NCI-H1930 (cell line): ENCODE measurements at places on chromosomes 3 and 15.

DNA sequence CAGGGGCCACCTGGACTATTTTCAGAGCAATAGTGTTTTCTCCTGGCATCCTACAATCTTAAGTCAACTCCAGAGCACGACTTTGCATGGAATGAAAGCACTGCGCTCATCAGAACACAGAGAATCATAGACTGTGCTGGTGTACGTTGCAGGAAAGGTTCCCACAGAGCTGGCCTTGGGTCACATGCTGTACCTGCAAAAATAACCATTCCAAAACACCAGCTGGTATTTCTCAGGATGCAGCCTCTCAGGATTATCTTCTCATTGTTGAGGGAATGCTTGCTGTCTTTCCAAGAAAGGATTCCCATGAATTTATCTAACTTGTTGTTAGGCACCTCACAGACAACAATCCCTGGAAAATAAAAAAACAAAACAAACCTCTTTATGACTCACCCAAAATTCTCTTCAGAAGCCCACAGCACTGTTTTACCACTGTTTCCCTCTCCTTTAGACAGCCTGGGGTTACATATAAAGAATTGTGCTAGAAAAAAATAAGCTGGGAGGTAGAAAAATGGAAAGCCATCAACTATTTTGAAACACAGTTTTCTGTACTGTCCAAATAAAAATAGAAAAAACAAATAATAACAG, 131.7 kb downstream of the ATP8B4 start:
- DNase-seq, result no peak

DNA sequence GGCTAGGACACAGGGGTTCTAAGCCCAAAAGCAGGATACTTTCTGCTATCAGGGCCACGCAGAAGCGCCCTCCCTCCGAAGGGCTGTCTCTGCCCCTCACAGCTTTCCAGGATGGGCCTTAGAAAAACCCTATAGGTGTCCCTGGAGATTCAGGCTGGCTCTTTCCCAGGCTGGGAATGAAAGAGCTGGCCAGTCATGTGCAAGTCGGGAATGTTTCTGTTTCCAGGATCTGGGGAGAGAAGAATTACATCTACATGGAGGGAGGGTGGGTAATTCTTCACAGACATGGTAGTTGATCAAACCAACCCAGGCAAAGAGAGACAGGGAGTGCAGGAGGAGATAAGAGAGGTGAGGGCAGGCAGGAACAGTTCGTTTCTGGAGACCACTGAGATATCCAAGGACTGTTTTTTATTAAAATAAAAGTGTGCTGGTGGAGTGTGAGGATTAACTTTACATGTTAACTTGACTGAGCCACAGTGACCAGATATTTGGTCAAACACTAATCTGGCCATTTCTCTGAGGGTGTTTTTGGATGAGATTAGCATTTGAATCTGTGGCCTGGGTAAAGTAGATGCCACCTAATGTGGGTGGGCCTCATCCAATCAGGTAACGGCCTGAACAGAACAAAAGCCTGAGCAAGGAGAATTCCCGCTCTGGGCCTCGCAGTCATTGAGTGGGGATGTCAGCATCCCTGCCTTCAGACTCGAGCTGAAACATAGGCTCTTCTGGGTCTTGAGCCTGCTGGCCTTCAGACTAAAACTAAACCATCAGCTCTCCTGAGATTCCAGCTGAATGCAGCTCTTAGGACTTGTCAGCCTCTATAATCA, 15.3 kb downstream of the NUP210 start:
- no peak for DNase-seq

DNA sequence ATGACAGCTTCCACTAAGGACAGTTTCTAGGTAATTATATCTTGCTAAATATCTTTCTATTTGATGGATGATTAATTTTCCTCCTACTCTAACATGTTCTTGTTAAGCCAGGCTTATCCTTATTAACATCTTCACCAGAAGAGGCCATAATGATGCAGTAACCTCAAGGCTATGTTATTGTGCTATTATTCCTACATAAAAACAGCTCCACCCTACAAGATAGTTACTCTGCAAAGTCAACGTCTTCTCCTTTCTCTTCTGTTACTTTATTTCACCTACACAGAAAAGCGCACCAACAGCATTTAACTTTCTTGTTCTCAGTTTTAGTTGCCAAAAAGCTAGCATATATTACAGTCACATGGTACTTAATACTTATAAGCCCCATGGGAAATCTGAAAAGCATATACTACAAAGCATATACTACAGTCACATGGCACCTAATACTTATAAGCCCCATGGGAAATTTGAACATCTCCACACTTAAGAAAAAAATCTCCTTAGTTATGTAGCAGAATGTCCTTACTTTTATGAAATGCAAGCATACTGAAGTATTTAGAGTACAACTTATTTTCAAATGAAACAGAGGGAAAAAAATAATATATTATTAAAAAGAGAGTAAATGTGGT, 13.4 kb downstream of the ADAM10 start:
- no peak for DNase-seq

GRCh38 chr3:125121246-125122010, 65.6 kb upstream of the HEG1 start:
- DNase-seq, result no peak

- no peak for DNase-seq
These were observed 22.4 kb downstream of the NIPA1 start for GRCh38 chr15:22808761-22809280.

GRCh38 chr3:107106316-107106715, 270.9 kb upstream of the CCDC54 start:
- DNase-seq, result no peak

GRCh38 chr15:71207141-71207540, 91.9 kb downstream of the THSD4 start:
- peak; percentile 29 for DNase-seq

- no peak for DNase-seq
These were observed 18.4 kb downstream of the ZDHHC23 start for GRCh38 chr3:113966172-113966571.

GRCh38 chr3:46864061-46864881, 1.0 kb upstream of the MYL3 start:
- no peak for DNase-seq

GRCh38 chr3:51198477-51198876, 186.6 kb upstream of the MANF start:
- no peak for DNase-seq

GRCh38 chr15:25172691-25173090, 217.9 kb downstream of the SNRPN start:
- DNase-seq, result no peak

DNA sequence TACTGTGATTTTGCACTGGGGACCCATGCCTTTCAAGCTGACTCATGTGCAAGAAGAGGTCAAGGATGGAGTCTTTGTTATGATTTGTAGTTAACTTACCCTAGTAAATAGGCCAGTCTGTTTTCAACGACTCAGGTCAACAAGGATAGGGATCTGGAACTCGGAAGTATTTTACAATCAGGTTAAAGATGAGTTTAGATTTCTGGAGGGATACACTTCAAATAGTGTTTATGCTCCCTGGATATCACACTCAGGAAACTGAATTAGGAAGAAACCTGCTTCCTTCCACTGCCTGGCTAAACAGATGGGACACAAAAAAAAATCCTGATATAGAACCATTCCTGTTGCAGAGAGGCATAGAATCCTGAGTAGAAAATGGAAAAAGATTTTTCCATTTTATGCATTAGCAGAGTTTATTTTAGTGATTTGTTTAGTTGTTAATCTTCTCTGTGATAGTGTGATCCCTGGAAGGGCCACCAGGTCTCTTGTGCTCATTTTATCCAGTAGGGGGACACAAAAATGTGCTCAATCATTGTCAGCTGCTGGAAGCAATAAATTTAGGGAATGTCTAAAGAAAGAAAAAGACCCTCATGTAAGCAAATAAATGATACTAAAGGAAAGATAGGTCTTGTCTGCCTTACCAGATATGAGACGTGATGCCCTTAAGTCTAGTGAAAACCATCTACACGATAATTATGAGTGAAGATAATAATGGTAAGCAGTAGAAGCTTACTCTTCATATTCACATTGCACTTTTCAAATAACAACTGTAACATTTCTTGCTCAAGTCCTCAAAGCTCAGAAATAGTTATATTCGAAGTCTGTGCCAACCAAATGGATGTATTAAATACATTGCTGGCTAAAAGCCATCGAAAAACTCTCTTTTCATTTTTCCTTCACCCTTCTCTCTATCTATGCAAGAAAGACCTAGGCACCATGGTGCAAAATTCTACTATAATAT, 452.1 kb upstream of the KCNMB2 start:
- DNase-seq, result peak; percentile 37

DNA sequence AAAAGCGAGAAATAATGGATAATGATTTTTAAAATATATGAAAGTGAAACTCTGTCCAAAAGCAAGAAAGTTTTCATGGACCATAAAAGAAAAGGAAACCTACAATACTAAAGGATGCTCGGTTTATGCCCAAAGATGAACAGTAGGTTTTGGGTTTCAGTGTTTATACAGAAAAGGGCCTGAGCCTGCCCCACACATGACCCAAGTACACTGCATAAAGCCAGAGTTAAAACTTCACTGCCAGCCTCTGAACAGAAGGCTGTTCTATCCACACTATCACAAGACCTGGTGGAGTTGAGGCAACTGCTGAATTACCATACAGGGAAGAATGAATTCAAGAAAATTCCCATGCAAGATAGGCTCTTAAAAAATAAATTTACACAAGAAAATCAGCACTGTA, 165.2 kb downstream of the MECOM start:
- DNase-seq, result no peak

DNA sequence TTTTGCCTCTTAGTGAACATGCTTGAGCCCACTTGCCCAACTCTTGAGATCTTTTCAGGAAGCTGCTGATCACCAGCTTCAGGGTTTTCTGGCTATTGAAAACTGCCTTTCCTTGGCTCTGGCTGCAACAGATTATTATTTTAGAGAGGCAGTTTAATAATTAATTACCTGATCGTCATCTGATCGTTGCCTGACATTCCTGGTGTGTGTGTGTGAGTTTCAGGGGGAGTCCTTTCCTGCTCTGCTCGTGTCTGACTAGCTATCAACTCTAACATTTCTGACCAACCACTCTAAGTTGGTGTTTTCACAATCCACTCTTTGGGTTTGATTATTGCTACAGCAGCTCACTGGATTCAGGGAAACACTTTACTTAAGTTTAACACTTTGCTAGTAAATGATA, 84.3 kb upstream of the SPATA16 start:
- no peak for DNase-seq

- no peak for DNase-seq
These were observed 71.3 kb upstream of the ETV5 start for GRCh38 chr3:186180151-186180550.

DNA sequence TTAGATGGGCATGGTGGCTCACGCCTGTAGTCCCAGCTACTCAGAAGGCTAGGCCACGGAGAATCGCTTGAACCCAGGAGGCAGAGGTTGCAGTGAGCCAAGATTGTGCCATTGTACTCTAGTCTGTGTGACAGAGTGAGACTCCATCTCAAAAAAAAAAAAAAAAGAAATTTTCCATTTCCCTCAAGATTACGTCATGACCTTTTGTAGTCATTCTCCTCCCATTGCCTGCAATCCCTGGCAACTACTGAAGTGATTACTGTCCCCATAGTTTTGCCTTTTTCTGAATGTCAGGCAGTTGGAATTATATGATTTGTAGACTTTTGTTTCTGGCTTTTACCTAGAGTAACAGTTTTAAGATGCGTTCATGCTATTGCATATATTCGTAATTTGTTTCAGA, 28.0 kb downstream of the WDR76 start:
- no peak for DNase-seq

DNA sequence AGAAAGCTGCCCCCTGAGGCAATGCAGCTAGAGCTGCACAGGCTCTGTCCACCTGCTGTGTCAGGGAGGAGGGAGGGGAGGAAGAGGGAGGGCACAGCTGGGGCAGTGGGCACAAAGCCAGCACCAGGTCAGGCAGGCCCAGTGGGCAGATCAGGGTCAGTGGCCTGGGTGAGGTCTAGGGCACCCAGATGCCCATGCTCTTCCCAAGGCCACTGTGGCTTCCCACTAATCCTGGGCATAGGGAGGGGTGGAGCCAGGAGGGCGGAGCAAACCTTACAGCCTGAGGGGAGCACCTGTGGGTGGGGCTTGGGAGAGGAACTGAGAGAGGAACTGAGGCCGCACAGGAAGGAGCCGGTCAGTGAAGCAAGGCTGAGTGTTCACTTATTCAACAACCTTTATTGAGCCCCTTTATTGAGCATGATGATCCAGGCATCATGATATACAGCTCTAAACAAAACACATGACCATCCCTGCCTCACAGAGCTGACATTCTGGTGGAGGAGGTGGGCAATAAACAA, 55.0 kb downstream of the RHCG start:
- DNase-seq, result no peak

GRCh38 chr3:19334120-19334519, 185.8 kb downstream of the KCNH8 start:
- DNase-seq, result no peak

GRCh38 chr3:158845765-158846350, 44.0 kb downstream of the MFSD1 start:
- DNase-seq, result peak; percentile 16

DNA sequence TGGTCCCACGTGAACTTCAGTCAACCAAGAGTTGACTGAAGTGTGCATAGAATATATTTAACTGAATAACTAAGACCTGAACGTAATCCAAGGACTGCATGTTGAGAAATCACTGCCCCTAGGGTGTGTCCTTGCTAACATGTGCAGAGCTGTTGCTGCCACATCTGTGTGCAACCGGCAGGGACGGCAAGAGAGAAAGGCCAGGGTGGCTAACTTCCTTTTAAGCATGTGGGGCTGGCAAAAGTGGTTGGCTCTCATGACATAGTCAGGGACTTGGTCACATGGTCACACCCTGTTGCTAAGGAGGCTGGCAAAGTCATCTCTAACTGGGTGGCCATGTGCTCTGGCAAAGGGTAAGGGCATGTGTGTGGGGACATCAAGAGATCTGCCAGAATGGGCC, 52.4 kb downstream of the GASK1A start:
- no peak for DNase-seq

DNA sequence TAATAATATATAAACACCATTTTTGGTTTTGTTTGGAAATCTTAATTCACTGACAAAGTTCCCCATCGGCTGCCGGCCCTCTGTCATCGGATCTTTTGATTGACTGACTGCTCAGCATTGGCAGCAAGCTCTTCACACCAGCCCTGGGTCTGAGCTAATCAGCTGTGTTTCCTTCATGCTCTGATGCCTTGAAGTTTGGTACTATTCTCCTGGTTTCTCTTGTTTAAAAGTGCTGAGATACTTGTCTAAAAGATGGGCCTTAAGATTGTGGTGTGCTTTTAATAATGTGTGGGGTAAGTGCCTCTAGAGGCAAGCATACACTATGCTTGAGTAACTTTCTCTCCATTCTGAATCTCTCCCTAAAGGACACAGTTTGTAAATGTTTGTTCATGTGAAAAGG, 415.5 kb upstream of the TPRG1 start:
- DNase-seq, result no peak
